ENCODE measurements at places on chromosomes 3 and 15. TPM values are rescaled to one million over a fixed set of nuclear protein-coding genes. Genes with fewer than 3 reads are reported as not detected.

OXNAD1 gene
- total RNA-seq: 22.0 TPM

WDR72 gene
- not detected for total RNA-seq

PLSCR5 gene
- total RNA-seq: not detected

SETD2 gene
- total RNA-seq: 79.3 TPM

PLAAT1 gene
- total RNA-seq: not detected

ACTRT3 gene
- 1.2 TPM for total RNA-seq

STARD9 gene
- 9.4 TPM for total RNA-seq

CASR gene
- total RNA-seq: not detected

SI gene
- total RNA-seq: not detected

GABRG3 gene
- total RNA-seq: not detected

IGF2BP2 gene
- not detected for total RNA-seq

SLC27A2 gene
- total RNA-seq: not detected

LEO1 gene
- 34.4 TPM for total RNA-seq

TNFSF10 gene
- total RNA-seq: 6.8 TPM

GTF2E1 gene
- total RNA-seq: 40.8 TPM

MEGF11 gene
- 6.8 TPM for total RNA-seq

ADAM10 gene
- 103 TPM for total RNA-seq

HTR3E gene
- not detected for total RNA-seq

SOX2 gene
- 11.3 TPM for total RNA-seq

SLC2A2 gene
- total RNA-seq: not detected

RRP9 gene
- 34.4 TPM for total RNA-seq

ADGRG7 gene
- total RNA-seq: not detected

MAGEF1 gene
- total RNA-seq: 45.0 TPM

TGM4 gene
- not detected for total RNA-seq

CCDC14 gene
- total RNA-seq: 106 TPM

CAND2 gene
- total RNA-seq: 4.1 TPM

VWA5B2 gene
- total RNA-seq: not detected

BNC1 gene
- not detected for total RNA-seq

LMLN gene
- total RNA-seq: 7.1 TPM

SLC38A3 gene
- total RNA-seq: not detected

CACNA1D gene
- not detected for total RNA-seq

ITGA11 gene
- total RNA-seq: not detected

GOLGA6A gene
- 0.13 TPM for total RNA-seq

CCR3 gene
- total RNA-seq: not detected

PDIA5 gene
- 8.1 TPM for total RNA-seq

PRKCI gene
- total RNA-seq: 38.3 TPM

FEZF2 gene
- not detected for total RNA-seq

ZNF502 gene
- not detected for total RNA-seq

ITGB5 gene
- not detected for total RNA-seq

ADCY5 gene
- 0.63 TPM for total RNA-seq

CFAP161 gene
- not detected for total RNA-seq

PRSS50 gene
- total RNA-seq: not detected

GOLGA6L9 gene
- 7.4 TPM for total RNA-seq

SLC28A2 gene
- not detected for total RNA-seq

CHRM5 gene
- not detected for total RNA-seq

GUCA1C gene
- total RNA-seq: not detected

GADL1 gene
- total RNA-seq: not detected

UBAP1L gene
- total RNA-seq: 8.7 TPM

HYAL1 gene
- 0.36 TPM for total RNA-seq

TCTA gene
- 35.3 TPM for total RNA-seq

CIB2 gene
- total RNA-seq: 0.36 TPM

PYGO1 gene
- not detected for total RNA-seq

TMEM158 gene
- total RNA-seq: not detected

SNTN gene
- not detected for total RNA-seq

ZBTB47 gene
- total RNA-seq: not detected

GPR149 gene
- total RNA-seq: not detected

P2RY14 gene
- not detected for total RNA-seq

DGKG gene
- 0.06 TPM for total RNA-seq
